AG09309 (cell line): ENCODE measurements at places on chromosomes 3 and 15.

- peak; percentile 7 for DNase-seq
These were observed 1.1 kb downstream of the ABHD14A start for GRCh38 chr3:51975852-51976549.

DNA sequence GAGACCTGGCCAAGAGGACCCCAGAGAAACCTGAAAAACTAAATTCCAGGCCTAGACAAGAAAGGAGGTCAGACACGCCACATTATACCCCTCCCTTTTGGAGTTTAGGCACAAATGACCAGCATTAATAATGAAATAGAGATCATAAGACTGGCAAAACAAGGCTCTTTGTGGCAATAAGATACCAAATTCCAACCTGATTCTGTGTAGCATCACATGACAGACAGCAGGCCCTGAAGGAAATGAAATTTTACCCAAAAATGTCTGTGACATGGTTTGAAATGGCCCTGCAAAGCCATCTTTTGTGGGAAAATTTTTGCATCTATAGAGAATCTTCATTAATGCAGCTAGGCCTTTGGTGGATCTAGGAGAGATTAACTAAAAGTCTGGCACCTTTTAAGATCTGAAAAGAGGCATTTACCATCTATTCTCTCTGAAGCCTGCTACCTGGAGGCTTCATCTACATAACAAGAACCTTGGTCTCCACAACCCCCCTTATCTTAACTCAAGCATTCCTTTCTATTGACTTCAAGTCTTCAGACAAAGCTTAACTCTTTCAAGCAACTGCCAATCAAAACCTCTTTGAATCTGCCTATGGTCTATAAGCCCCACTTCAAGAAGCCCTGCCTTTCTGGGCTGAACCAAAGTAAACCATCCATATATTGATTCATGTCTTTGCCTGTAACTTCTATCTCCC, 8.0 kb downstream of the FAM174B start:
- no peak for DNase-seq

GRCh38 chr3:172256101-172256734, 192.0 kb downstream of the GHSR start:
- DNase-seq: peak; percentile 63

DNA sequence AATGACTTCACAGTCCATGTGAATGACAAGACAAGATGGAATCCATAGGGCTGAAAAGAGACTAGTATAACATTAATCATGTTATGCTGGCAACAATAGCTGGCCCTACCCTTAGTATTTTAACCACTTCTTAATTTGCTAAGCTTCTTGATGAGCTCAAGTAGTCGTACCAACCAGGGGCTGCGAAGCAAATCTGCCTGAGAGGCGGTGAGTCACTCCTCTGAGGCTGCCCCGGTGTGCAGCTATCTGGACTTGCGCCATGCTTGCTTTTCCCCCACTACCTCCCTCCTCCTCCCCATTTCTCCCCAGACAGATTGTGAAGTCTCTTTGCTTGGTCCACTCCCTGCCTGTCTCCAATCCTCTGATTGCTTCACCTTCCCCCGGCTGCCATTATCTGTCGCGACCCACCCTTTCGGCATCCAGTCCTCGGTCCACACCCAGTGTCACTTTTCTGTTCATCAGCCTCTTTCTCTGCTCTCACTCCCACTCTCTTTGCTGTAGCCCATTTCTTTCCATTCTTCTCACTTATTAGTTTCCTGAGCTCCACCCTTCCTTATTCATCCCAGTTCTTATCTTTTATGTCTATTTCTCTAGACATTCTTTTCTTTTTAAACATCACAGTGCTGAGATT, 42.7 kb downstream of the DUT start:
- peak; percentile 70 for DNase-seq

DNA sequence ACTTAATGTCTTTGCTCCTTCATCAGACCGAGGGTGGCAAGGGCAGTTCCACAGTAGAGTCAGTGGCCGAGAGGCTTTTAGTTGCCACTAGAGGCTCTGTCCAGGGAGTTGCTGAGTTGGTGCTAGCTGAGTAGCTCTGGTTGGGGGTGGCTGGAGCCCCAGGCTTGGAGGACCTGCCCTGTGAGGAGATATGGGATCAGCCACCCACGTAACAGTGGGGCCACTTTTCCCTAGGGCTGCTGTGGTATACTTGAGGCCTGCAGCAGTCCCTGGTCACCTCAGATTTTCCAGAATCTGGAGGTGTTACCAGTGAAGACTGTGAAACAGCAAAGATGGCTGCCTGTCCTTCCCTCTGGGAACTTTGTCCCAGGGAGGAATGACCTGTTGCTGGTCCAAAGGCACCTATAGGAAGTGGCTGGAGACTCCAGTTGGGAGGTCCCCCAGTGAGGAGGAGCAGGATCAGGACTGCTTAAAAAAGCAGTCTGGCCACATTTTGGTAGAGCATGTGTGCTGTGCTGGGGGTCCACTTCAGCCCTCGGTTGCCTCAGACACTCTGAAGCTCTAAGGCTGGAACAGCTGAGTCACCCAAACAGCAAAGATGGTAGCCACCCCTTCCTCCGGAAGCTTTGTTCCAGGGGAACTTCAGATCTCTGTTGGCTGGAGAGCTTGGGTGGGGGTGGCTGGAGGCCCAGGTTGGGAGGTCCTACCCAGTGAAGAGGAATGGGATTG, 72.9 kb downstream of the AKAP13 start:
- no peak for DNase-seq

- DNase-seq: no peak
These were observed 53.0 kb downstream of the DTWD1 start for GRCh38 chr15:49673861-49674260.

DNA sequence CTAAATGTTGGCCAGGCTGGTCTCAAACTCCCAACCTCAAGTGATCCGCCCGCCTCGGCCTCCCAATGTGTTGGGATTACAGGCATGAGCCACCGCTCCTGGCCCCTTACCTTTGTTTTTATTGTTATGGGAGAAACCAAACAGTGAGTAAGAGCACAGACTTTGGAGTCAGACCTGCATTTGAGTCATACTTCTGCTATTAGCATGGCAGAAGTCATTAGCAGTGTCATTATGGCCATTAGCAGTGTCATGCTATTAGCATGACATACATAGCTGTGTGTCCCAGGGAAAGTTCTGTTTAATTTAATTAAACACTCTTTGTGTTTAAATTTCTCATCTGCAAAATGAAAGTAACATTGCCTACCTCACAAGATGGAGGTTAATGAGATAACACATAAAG, 54.8 kb downstream of the SQOR start:
- DNase-seq: no peak

DNA sequence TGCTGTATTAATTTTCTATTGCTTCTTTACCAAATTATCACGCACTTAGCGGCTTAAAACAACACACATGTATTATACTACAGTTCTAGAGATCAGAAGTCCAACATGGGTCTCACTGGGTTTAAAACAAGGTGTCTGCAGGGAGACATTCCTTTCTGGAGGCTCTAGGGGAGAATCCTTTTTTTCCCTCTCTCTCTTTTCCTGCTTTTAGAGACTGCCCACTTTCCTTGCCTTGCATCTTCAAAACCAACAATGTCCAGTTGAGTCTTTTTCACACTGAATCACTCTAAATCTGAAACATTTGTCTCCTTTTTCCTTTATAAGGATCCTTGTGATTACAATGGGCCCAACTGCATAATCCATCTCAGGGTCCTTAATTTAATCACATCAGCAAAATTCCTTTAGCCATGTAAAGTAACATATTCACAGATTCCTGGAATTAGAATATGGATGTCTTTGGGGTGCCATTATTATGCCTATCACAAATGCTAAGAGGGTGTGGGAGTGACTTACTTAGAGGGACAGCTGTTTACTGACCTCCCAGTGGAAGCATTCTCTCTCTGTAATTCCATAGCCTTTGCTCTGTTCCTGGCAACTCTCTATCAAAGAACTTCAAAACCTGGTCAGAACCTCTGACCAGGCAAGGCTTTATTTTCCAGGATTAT, 21.8 kb downstream of the CD200 start:
- no peak for DNase-seq

DNA sequence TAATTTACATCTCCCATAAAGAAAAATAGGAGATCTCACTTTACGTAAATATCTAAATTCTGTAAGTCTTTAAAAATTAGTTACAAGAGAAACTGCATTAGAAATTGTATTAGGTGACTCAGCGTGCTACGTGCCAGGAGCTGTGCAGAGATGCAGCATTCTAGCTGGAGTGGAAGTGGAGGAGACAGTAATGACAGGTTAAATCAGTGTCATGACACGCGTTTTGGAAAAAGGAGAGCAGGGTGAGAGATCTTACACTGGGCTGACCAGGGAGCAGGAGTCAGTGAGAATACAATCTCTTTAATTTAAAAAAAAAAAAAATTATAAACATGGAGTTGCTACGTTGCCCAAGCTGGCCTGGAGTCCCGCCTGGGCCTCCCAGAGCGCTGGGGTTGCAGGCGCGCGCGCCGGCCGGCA, 635 bp downstream of the TUBGCP5 start:
- DNase-seq: no peak

- DNase-seq: no peak
These were observed 32.8 kb downstream of the LINGO1 start for GRCh38 chr15:77599899-77600298.

- no peak for DNase-seq
These were observed 43.9 kb downstream of the MUC4 start for GRCh38 chr3:195767792-195768191.

DNA sequence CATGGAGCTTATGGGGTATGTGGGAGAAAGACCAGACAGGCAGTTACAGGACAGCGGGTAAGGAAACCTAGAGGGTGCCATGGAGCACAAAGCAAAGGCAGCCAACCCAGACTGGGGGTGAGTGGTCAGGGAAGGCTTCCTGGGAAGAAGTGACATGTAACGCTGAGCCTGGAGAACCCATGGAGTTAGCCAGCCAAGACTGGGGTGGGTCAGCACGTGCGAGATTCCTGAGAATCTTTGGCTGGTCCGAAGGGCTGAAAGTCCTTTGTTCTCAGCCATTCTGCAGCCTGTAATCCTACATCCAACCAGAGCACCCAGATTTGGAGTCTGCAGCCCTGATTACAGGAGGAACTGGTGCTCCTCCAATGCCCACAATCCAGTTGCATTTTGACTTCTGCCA, 120.1 kb upstream of the WNT5A start:
- no peak for DNase-seq

DNA sequence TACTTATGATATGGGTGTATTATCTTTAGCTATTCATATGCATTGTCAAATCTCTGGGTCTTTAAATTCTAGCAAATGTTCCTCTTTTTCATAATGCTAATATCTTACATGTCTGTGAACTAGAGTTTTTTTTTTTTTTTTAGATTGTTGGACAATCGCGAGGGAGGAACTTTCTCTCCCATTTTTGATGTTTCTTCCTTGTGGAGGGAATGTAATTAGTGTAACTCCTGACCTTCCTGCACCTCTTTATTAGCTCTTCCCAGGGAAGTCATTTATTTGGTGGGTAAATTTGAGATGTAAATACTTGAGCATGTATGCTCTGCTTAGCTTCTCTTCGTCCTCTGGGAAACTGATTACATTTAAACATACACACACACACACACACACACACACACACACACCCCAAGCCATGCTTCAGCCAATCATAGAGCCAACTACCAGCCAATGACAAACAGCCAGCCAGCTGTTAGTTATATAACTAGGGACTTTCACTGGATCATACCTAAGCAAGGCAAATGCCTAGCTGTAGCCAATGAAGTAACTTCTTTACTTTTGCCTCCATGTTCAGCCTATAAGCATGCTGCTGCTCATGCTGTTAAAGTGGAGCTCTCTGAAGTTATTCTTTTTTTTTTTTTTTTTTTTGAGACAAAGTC, 8.3 kb upstream of the USP8 start:
- DNase-seq: no peak

GRCh38 chr3:146166415-146166821, 5.4 kb upstream of the PLOD2 start:
- peak; percentile 90 for DNase-seq

DNA sequence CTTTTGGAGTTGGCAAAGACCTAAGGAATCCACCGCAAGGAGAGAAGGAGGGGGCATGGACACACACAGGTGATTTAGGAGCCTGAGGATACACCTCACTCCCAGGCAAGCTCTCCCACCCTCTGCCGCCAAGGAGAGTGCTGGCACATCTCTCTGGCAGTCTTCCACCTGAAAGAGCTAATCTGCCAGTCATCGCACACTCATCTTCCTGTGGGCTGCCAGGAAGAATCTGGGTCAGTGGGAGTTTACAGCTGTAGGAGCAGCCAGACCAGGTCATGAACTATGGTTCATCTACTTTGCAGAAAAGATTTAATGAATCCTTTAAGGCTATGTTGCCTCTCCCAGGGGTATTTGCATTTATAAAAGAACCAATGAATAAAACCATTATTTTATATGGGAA, 170.6 kb upstream of the TSC22D2 start:
- DNase-seq: no peak

GRCh38 chr3:70992131-70992530, 591.4 kb downstream of the FOXP1 start:
- no peak for DNase-seq

- DNase-seq: no peak
These were observed 46.6 kb downstream of the SLC6A6 start for GRCh38 chr3:14448756-14449727.

DNA sequence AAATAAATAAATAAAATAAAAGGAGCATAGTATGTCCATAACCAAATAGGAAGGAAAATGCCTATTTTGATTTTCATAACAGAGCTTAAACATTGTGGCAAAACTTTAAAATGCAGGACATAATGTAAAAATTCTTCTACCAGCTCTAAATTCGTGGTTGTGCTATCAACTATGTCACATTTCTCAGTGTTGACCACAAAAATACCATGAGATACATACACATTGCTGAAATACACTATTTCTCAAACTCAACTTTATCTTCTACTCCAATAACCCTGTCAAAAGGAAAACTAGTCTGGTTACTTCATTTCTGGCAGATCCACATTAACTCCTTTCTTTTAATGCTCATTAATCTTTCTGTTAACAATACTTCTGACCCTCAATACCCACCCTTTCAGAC, 523.2 kb downstream of the FHIT start:
- DNase-seq: no peak

DNA sequence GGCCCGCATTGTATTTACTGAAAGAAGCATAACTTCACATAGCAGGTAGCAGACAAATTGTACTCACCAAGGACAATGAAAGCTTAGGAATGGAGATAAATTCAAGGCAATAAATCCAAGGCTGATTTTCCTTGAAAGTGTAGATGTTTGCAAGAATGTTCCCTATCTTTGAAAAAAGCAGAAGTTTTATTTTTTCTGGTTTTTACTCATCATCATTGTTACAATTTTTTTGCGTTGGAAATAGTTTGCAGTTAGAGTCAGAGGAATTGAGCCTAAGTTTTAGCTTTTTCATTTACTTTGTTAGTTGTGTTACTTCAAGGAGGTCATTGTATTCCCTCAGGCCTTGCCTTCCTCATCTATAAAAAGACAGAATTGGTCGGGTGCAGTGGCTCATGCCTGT, 213.9 kb upstream of the TBL1XR1 start:
- DNase-seq: no peak
